ENCODE measurements at places on chromosomes 1 and 21.

DNA sequence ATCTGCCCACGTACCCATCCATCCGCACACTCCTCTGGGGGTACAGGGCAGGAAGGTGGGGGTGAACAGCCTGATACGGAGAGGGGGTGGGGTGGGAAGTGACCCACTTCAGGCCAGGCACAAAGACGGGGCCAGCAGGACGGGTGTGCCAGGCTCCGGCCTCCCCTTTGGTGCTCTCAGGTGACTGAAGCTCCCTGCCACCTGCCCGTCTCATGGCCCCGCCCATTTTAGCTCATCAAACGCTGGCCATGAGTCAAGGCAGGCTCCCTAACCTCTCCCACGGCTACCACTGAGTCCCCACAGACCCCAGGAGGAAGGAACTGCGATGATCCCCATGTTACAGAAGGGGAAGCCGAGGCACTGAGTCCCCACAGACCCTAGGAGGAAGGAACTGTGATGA lies 109.6 kb downstream of the CRYAA start:
- peaks cover 13% of the 10 kb centered on the region for H3K27me3 ChIP-seq
- no peak for DNase-seq
- no peaks in the 10 kb centered on the region for H3K4me1 ChIP-seq
- H3K36me3 ChIP-seq: no peaks in the 10 kb centered on the region
- no peak overlapping the region for H3K4me3 ChIP-seq

DNA sequence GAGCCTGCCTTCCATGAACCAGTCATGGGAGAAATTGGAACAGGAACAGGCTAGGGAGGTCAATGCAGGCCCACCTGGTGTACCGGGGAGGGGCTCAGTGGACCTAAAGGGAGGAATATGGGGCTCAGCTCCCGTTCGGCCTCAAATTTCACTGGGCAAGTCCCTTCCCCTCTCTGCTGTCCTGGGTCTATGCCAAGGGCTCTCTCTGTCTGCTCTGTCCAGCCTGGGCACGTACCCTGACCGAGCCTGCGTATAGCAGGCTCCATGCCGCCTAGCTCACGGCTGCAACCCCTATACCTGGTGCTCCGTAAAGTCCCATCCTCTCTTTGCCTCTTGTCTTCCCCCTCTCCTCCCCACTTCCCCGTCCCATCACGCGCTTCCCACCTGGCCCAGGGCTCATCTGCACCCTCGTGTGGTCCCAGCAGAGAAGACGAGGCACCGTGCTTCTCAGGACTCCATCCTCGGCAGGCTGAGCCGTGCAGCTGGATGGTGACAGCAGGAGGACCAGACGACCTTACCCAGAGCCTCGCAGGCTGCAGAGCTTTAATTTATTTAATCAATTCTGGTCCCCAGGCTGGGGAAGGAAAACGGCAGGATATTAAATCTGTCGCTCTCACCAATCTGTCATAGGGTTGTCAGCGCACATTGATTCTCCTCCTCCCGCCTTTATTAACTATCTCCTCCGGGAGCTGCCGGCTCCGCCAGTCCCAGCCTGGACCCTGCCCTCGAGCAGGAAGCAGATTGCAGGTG lies 25.0 kb upstream of the DISP3 start:
- peaks cover 40% of the 10 kb centered on the region for H3K27me3 ChIP-seq
- H3K4me3 ChIP-seq: peak overlapping the region; percentile 51
- H3K27ac ChIP-seq: no peak overlapping the region

- no peak overlapping the region for H3K4me3 ChIP-seq
- no peaks in the 10 kb centered on the region for H3K36me3 ChIP-seq
- H3K4me1 ChIP-seq: no peaks in the 10 kb centered on the region
Measured at GRCh38 chr1:37149296-37149695, 115.0 kb upstream of the GRIK3 start.

- no peak overlapping the region for H3K27ac ChIP-seq
- DNase-seq: no peak
- H3K36me3 ChIP-seq: no peaks in the 10 kb centered on the region
- H3K4me3 ChIP-seq: peak overlapping the region; percentile 69
- H3K4me1 ChIP-seq: peaks cover 13% of the 10 kb centered on the region
- no peaks in the 10 kb centered on the region for H3K27me3 ChIP-seq
Measured at GRCh38 chr1:75677443-75677842, 47.1 kb upstream of the ACADM start.

GRCh38 chr1:81525085-81525484 lies 275.6 kb upstream of the ADGRL2 start:
- no peaks in the 10 kb centered on the region for H3K36me3 ChIP-seq
- H3K27ac ChIP-seq: no peak overlapping the region
- H3K4me3 ChIP-seq: no peak overlapping the region

DNA sequence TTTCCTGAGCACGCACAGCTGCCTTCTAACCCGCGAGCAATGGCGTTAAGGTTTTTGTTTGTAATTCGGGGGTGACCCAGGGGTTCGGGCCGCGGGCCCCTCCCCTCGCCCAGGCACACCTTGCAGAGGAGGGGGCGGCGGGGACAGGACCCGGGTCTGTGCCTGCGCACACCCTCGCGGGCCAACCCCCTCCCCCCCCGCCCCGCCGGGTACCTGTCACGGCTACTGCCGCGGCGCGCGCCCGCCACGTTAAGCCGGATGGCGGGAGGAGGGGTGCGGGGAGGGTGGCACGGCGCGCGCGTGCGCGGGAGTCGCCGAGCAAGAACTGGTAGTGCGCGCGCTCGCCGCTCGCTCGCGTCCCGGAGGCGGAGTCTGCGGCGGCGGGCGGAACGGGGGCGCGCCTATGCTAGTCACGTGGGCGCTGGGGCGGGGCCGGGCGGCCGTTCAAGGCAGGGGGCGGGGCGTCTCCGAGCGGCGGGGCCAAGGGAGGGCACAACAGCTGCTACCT lies at the start of gene TPTE:
TSS of gene TPTE (plus strand) at position 493 of the 508 bp plus-strand sequence. CDS start 17,141 bp downstream, outside the sequence.
- peaks cover 13% of the 10 kb centered on the region for H3K36me3 ChIP-seq
- no peak within 1 kb of the TSS for H3K4me3 ChIP-seq
- no peak for DNase-seq

- DNase-seq: no peak
- H3K27ac ChIP-seq: peak overlapping the region; percentile 7
- H3K27me3 ChIP-seq: no peaks in the 10 kb centered on the region
- no peak overlapping the region for H3K4me3 ChIP-seq
Measured at GRCh38 chr1:48200166-48200900, 22.2 kb upstream of the SLC5A9 start.

DNA sequence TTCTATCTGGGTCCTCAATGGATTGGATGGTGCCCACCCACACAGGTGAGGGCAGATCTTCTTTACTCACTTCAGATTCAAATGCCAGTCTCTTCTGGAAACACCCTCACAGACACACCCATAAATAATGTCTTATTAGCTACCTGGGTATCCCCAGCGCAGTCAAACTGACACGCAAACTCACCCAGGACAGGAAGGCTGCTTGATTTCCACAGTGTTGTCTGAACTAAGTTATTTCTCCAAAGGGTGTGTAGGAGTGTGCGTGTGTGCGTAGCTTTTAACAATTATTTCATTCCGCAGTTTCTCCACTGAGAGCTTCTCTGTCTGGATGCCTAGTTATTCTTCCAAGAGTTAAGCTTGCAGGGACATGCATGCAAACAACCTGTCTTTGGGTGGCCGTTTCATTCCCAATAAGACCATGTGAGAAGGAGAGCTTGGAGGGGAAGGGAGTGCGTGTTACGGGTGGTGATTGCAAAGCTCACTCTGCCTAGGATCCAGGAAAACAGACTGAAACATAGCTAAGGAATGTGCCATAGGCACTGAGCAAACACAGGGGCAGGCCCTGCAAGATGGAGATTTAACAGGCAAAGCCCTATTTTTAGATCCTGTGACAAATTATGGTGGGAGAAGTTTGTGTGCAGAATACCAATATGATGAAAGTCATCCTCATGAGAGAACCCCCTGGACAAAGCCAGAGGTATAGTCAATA lies 269.7 kb downstream of the DYRK1A start:
- no peak overlapping the region for H3K4me3 ChIP-seq
- peaks cover 7% of the 10 kb centered on the region for H3K27me3 ChIP-seq
- DNase-seq: no peak
- H3K4me1 ChIP-seq: peaks cover 7% of the 10 kb centered on the region
- peaks cover 1% of the 10 kb centered on the region for H3K36me3 ChIP-seq
- no peak overlapping the region for H3K27ac ChIP-seq

DNA sequence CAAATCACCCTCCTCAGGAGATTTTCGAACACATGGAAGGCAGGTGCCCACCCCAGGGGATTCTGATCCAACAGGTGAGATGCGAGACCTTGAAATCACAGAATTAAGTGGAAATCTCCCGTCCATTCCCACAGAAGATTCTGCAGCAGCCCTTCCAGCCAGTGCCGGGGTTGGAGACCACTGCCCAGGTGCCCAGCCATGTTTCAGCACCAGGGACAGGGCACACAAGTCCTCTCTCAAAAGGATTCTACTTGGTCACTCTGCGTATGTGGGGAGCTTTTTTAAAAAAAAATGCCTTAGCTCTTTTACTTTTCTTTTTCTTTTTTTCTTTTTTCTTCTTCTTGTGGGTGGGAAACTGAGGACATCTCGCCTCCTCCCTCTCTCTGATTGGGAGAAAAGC lies 80.7 kb downstream of the VWA5B1 start:
- H3K4me1 ChIP-seq: no peaks in the 10 kb centered on the region
- H3K27ac ChIP-seq: no peak overlapping the region
- H3K27me3 ChIP-seq: peaks cover 86% of the 10 kb centered on the region
- no peak overlapping the region for H3K4me3 ChIP-seq
- H3K36me3 ChIP-seq: no peaks in the 10 kb centered on the region
- DNase-seq: peak; percentile 48

DNA sequence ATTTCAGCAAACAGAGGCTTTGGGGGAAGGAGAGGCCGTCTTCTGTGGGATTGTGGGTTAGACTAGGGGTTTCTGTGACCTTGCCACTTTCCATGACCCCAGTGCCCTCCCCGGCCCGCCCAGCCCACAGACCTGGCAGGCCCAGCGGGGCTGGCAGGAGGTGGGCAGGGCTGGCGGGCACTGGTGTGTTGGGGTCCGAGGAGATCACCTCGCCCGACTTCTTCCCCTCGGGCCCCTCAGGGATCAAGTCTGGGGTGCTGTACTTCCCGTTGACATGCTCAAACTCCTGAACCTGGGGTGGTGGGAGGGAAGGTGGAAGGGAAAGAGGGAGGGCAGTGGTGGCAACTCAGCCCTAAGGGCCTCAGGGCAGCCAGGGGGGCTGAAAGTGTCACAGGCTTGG lies 56.3 kb downstream of the CHD5 start:
- peaks cover 10% of the 10 kb centered on the region for H3K27me3 ChIP-seq
- DNase-seq: no peak
- H3K36me3 ChIP-seq: no peaks in the 10 kb centered on the region
- H3K4me3 ChIP-seq: no peak overlapping the region

- no peak for DNase-seq
- peaks cover 8% of the 10 kb centered on the region for H3K36me3 ChIP-seq
- H3K4me3 ChIP-seq: no peak overlapping the region
- peaks cover 31% of the 10 kb centered on the region for H3K4me1 ChIP-seq
Measured at GRCh38 chr1:232622378-232622777, 7.6 kb downstream of the SIPA1L2 start.

DNA sequence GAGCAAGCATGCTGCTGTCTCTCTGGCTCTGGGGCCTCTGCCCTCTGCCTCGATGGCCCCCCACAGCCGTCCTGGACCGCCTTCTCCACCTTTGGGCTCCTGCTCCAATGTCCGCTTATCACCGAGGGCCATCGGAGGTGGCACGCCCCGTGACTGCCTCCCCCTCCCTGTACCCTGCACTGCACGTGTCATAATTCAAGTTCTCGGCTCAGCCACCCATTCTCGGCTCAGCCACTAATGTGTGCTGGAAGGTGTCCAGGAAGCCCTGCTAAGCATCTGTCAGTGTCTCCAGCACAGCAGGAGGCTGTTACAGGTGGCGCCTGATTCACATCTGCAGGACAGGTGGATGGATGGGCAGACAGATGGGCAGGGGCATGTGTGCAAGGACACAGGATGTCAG lies 45.5 kb downstream of the TP73 start:
- no peaks in the 10 kb centered on the region for H3K4me1 ChIP-seq
- DNase-seq: no peak
- H3K36me3 ChIP-seq: no peaks in the 10 kb centered on the region
- no peak overlapping the region for H3K27ac ChIP-seq

DNA sequence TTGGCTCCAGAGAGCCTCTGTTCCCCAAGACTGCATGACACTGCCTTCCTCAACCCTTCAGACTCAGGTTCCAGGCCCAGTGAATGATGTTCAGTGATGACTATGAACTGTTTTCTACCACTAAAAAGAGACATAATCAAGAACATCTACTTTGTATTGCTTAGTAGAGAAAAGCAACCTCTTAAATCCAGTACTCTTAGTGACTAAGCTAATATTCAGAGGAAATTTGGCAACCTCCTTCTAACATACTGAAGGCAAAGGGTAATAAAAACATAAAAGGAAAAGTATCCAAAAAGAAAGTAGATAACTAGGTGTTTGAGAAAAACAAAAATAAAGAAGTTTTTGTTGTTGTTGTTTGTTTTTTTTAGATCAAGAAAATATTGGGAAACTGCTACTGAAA lies 153.3 kb upstream of the RUNX1 start:
- H3K27me3 ChIP-seq: no peaks in the 10 kb centered on the region
- no peak for DNase-seq
- peaks cover 24% of the 10 kb centered on the region for H3K4me1 ChIP-seq
- no peak overlapping the region for H3K27ac ChIP-seq

DNA sequence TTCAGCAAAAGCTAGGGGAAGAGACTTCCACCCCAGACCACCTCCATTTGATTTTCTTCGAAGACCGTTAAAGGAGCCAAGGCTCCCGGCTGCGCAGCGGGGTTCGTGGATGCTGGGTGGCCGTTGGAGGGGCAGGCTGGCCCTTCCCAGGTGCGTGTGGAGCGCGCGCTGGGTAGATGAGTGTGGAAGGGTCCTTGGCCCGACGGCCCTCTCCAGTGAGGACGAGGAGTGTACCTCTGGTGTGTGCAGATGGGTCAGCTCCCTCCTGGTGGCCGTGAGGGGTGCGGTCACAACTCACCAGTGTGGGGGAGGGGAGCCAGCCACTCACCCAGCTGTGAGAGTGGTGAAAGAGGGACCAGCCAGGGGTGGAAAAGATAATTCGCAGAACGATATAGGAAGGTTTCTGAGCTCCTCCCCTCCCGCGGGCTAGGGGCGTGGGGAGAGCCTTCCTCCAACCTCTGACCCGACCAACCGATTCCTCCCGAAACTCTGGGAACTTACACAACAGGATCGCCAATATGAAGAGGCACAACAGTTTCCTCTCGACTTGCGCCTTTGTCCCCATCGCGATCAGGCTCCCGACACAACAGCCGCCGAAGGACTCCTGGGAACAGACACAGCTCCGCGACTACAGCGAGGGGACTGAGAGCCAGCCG lies at the start of gene F11R:
TSS of gene F11R (minus strand) at position 644 of the 656 bp plus-strand sequence. CDS start at position 565, 79 bp downstream.
- no peaks in the 10 kb centered on the region for H3K27me3 ChIP-seq
- H3K4me3 ChIP-seq: peak within 1 kb of the TSS; percentile 86
- H3K4me1 ChIP-seq: peaks cover 37% of the 10 kb centered on the region

- peaks cover 33% of the 10 kb centered on the region for H3K36me3 ChIP-seq
- H3K4me3 ChIP-seq: no peak overlapping the region
- no peak for DNase-seq
- no peaks in the 10 kb centered on the region for H3K27me3 ChIP-seq
Measured at GRCh38 chr1:84653130-84653677, 37.1 kb downstream of the SSX2IP start.

GRCh38 chr1:244422174-244422573 lies 29.5 kb downstream of the ADSS2 start:
- DNase-seq: no peak
- H3K4me3 ChIP-seq: no peak overlapping the region
- H3K36me3 ChIP-seq: peaks cover 25% of the 10 kb centered on the region
- peaks cover 9% of the 10 kb centered on the region for H3K4me1 ChIP-seq
- H3K27ac ChIP-seq: no peak overlapping the region
